ENCODE measurements at places on chromosomes 6 and 20.

- DNase-seq = no peak
These were observed 53.4 kb downstream of the EDN1 start for GRCh38 chr6:12343440-12344162.

GRCh38 chr6:108594640-108595039 lies 33.9 kb downstream of the FOXO3 start:
- no peak for DNase-seq

GRCh38 chr6:124882579-124883393 lies 79.5 kb upstream of the RNF217 start:
- DNase-seq = no peak

- no peak for DNase-seq
These were observed 53.0 kb upstream of the AIG1 start for GRCh38 chr6:143007646-143008045.

- no peak for DNase-seq
These were observed 655.0 kb downstream of the COL12A1 start for GRCh38 chr6:74550821-74551220.

Data from dorsolateral prefrontal cortex (tissue), 122 donors.